HCEC 1CT (cell line): ENCODE measurements at places on chromosomes 4 and X.

- no peak for DNase-seq
Measured at GRCh38 chr4:57442241-57442640, 332.1 kb upstream of the IGFBP7 start.

- DNase-seq: peak; percentile 48
Measured at GRCh38 chr4:150297861-150298474, 219.7 kb downstream of the DCLK2 start.

- no peak for DNase-seq
Measured at GRCh38 chr4:176830971-176831370, 38.2 kb upstream of the VEGFC start.

- DNase-seq: no peak
Measured at GRCh38 chr4:86872135-86872534, 20.1 kb downstream of the C4orf36 start.

DNA sequence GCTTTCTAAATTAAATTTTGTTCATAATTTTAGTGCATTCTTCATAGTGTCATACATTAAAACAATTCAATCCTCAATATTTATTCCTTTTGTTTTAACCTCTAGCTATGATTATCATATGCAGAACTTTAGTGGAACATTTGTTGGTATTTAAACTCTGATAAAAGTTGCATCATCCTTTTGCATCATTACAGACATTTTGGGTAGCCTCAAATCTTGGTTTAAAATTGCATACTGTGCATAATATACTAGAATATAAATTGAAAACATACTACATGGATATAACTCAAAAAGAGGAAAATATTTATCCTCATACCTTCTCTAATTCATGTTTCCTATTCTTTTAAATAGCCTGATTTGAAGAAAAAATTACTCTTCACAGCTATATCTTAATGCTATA lies 97.3 kb upstream of the NAP1L5 start:
- no peak for DNase-seq

- no peak for DNase-seq
Measured at GRCh38 chr4:80507507-80507906, 172.0 kb downstream of the CFAP299 start.

- DNase-seq: no peak
Measured at GRCh38 chrX:4588466-4588865, 875.0 kb upstream of the PRKX start.
